ENCODE measurements at places on chromosomes 12 and 14. TPM values are rescaled to one million over a fixed set of nuclear protein-coding genes. Genes with fewer than 3 reads are reported as not detected.

Gene IQSEC3
- total RNA-seq, result 0.65 TPM

Gene SOAT2
- total RNA-seq, result 0.11 TPM

Gene KRR1
- total RNA-seq, result 44.3 TPM

Gene C14orf39
- total RNA-seq, result 0.86 TPM

Gene C14orf180
- not detected for total RNA-seq

Gene TCL1B
- total RNA-seq, result not detected

Gene TMEM233
- 0.32 TPM for total RNA-seq

Gene ACSM4
- not detected for total RNA-seq

Gene TGM1
- total RNA-seq, result 1.1 TPM

Gene PPP1R36
- 1.3 TPM for total RNA-seq

Gene TMEM121
- total RNA-seq, result 6.5 TPM

Gene NPFF
- not detected for total RNA-seq

Gene DDX11
- total RNA-seq, result 16.0 TPM

Gene SMCO2
- total RNA-seq, result 1.6 TPM

Gene MSRB3
- total RNA-seq, result 67.8 TPM

Gene OAS2
- 8.4 TPM for total RNA-seq

Gene TPPP2
- total RNA-seq, result not detected

Gene OR4E2
- total RNA-seq, result not detected

Gene PRR4
- 4.2 TPM for total RNA-seq

Gene MRPS35
- 68.3 TPM for total RNA-seq

Gene NR1H4
- total RNA-seq, result not detected

Gene GPR137C
- 0.97 TPM for total RNA-seq

Gene PZP
- total RNA-seq, result not detected

Gene SLC17A8
- not detected for total RNA-seq

Gene RFX4
- total RNA-seq, result not detected

Gene TROAP
- 7.8 TPM for total RNA-seq

Gene EEF1AKMT3
- total RNA-seq, result 5.9 TPM

Gene BCL11B
- not detected for total RNA-seq

Gene CD4
- total RNA-seq, result 2.3 TPM

Gene PLCZ1
- not detected for total RNA-seq

Gene BATF
- total RNA-seq, result 0.65 TPM

Gene KRT80
- total RNA-seq, result 0.52 TPM

Gene DTX3
- total RNA-seq, result 11.2 TPM

Gene TRIP11
- total RNA-seq, result 64.3 TPM
